ENCODE measurements at places on chromosomes 16 and 17.

DNA sequence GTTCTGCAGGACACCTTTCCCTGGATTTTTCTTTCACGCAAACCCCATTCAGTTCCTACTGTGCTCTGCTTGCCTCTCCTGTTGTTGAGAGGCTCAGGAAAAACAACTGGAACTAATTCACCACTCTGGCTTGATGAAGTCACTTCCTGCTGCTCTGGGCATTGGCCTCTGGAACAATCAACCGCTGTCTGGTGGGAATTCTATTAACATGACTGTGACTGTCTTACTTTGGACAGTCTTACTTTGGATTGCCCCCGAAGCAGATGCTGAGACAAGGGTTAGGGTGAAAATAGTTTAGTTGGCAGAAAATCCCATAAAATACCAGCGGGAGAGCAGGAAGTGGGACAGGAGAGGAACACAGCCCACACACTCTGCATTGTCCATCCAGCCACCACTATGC is 90.0 kb upstream of the HSBP1 start:
- DNase-seq = peak; percentile 89

DNA sequence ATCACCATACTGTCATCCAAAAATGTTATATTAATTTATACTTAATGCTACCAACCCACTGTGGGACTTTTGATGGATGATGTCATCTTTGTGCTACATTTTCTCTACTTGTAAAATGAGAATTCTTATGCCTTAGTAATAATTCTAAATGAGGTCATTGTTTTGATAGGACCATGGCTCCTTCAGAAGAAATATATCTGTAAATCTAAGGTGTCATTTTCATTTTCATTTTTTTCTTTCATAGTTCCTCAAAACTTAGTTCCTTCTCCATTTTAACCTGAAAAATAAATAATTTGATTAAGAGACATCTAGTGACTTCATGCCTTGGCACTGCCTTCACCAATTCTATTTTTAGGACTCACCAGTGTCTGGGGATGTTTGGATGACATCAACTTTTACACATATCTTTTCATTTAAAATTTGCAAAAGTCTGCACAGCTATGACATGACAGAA is 48.7 kb downstream of the GPRC5B start:
- peak; percentile 53 for DNase-seq

- DNase-seq = no peak
These were observed 135.4 kb downstream of the HS3ST3B1 start for GRCh38 chr17:14436266-14436665.

DNA sequence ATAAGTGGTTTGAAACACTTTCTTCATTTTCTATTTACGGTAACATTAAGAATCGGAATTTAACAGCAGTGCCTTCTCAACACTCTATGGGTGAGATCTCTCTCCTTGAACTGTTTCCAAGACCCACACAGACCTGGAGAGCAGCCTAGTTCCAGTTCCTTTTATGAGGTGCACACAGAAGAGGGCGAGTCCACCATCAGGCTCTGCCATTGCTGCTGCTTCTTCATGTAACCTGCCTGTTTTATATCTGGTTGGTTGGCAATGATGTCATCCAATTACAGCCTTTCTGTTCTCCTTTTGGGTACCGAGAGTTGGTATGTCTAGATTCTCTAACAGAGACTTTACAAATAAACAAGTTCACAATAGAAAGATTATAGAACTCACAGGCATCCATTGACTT is 225.7 kb downstream of the UTP18 start:
- DNase-seq = no peak

DNA sequence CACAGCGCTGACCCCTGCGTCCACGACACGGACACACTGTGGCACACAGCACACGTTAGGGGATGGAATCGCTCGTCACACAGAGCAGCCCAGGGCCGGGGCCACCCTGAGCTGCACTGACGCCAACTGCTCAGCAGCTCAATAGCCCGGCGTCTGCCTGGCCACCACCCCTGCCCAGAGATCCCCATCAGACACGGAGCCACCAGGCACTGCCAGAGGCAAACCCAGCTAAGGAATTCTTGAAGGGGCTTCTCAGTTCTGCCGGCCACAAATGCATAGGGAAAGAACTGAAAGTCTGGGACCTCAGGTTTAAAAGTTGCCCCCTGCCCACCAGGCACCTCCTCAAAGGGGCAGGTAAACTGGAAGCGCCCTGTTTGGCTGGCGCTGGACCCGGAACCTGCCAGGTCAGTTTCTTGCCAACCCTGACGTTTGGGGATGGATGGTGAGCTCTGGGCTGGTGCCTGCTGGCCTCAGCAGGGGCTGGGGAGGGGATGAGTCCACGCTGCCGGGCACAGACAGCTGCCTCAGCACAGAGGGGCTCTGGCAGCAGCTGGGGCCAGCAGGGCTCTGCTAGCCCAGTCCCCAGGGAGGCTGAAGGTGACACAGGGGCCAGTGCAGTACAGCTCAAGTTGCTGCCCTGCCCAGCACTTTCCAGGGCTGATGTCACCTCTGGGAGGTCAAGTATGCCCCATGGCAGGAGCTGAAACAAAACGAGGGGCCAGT is 33.2 kb downstream of the TIMM22 start:
- DNase-seq = no peak

DNA sequence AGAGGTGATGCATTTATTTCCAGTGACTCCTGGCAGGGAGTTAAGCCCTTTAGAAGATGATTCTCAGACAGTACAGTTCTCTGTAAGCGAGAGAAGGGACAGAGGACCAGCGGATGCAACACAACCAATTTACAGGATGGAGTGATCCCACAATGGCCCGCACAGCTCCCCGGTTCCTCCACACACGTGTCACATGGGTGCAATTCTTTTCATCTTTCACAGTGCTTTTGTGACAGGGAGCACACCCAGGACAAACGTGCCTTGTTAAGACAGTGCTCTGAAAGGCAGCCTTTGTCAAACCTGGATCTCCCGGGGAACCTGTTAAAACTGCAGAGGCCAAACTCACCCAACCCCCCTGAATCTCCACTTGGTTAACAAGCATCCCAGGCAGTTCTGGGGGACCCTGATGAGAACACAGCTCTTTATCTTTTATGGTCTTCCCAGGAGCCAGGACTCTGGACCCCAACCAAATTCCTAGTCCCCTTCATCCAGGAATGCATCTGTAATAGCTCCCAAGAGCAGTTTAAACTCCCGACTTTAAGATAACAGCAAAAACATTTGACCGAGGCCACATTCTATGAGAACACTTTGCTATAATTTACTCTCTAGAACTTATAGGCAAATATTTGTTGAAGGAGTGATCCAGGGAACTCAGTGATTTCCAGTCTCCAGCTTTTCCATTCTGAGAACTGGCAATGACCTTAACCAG is 134.9 kb upstream of the CDH5 start:
- DNase-seq = no peak

- no peak for DNase-seq
These were observed 17.8 kb upstream of the SLC6A4 start for GRCh38 chr17:30253312-30253711.

- DNase-seq = no peak
These were observed 998 bp upstream of the PRKCA start for GRCh38 chr17:66301367-66301863.

- DNase-seq = no peak
These were observed 418.6 kb downstream of the TOX3 start for GRCh38 chr16:52128361-52128760.

GRCh38 chr17:30336369-30337171 is 2.7 kb upstream of the TMIGD1 start:
- peak; percentile 28 for DNase-seq

- DNase-seq = no peak
These were observed 119.7 kb downstream of the RAB11FIP4 start for GRCh38 chr17:31511195-31511578.
